OCI-M1 (cell line): ENCODE measurements at places on chromosomes 3 and 15.

- no peak for DNase-seq
Observed at GRCh38 chr3:191355406-191355805, 25.1 kb upstream of the UTS2B start.

DNA sequence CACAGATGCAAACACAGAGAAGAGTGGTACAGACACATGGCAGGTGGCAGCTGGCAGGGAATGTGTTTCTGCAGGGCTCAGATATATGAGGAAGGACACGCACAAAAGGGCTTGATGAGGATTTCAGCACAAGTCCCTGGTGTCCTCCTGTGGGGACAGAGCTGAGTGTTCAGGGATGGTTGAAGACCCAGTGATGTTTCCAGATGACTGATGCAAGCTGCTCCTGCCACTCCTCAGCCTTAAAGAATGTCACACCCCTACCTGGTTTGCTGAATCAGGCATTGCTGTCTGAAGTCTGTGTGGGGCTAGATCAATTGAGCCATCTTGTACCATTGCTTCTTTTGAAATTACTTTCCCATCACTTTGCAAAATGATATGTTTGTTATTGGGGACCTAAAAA is 40.2 kb downstream of the TNFAIP8L3 start:
- DNase-seq = no peak

DNA sequence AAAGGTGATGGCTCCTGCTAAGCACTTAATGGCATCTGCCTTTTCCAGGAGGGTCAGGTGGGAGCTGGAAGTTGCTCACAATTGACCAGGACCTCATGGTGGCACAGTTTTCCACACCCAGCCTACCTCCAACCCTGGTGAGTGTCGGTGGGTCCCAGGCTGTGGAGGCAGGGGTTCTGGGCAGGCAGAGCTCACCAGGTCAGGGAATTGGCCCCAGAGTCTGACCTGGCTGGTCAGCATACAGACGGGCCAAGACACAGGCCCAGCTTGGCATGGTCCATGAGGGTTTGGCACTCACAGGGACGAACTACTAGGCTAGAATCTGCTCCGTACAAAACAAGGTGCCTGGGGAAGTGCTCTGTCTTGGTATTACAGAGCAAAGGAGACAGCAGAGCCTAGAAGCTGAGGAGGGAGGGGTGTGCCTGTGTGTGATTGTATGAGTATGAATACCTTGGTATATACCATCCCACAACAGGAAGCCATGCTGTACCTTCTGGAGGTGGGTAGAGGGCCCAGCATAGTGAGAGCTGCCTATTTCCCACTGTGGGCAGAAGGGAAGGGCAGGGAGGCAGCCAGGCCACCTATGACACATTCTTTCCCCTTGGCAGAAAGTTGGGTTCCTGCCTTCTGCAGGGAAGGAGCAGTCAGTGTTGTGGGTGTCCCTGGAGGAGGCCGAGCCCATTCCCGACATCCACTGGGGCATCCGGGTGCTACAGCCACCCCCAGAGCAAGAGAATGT is 6.5 kb downstream of the APEH start:
- no peak for DNase-seq

- DNase-seq = peak; percentile 41
Observed at GRCh38 chr15:91393186-91393585, 293.1 kb downstream of the SV2B start.

GRCh38 chr15:80991421-80991820 is 1.8 kb upstream of the MESD start:
- DNase-seq = peak; percentile 74

DNA sequence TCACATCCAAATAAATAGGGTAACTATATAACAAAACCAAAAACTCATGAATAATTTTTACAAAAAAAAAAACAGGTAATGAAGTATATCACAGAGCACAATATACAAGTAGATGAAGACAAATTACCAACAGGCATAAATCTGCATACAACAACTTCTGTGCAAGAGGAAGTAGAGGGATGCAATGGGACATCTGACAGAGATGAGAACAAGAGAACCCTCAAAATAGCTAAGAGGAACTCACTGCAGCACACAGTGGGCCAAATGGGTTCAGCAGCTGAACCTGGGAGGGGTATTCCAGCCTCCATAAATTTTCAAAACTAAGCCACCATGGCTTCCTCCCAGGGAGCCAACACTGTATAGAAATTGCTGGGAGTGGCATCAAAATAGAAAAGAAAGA is 9.6 kb upstream of the BTLA start:
- DNase-seq = no peak
